Activated naive CD8-positive, alpha-beta T cell treated with anti-CD3 and anti-CD28 coated beads for 36 hours (primary cell): ENCODE measurements at places on chromosomes 2 and 18. TPM values are rescaled to one million over a fixed set of nuclear protein-coding genes. Genes with fewer than 3 reads are reported as not detected.

DNA sequence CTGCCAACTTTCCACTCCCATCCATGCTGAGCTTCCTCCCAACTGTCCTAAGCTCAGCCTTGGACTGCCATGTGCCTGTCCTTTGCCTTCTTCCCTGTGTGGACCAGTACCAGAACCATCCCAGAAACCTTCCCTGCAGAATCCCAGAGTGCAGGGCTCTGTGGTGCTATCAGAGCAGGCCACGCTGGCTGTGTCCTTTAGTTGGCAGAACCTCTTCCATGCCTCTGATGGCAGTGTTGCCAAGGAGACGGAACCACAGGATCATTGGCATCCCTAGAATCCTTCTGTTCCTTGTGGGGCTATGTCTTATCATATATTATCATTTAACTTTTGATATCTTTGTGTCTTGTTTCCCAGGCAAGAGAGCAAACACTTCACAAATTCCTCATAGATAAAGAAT, 73.0 kb upstream of the NOSTRIN start:
- peaks cover 9% of the 10 kb centered on the region for H3K4me1 ChIP-seq
- no peak overlapping the region for H3K27ac ChIP-seq
- DNase-seq = no peak
- H3K27me3 ChIP-seq = no peaks in the 10 kb centered on the region
- peaks cover 24% of the 10 kb centered on the region for H3K36me3 ChIP-seq

- H3K36me3 ChIP-seq = no peaks in the 10 kb centered on the region
- no peak overlapping the region for H3K4me3 ChIP-seq
- no peak overlapping the region for H3K27ac ChIP-seq
- DNase-seq = no peak
- H3K27me3 ChIP-seq = no peaks in the 10 kb centered on the region
Observed at GRCh38 chr2:13651684-13652131, 935.0 kb downstream of the TRIB2 start.

DNA sequence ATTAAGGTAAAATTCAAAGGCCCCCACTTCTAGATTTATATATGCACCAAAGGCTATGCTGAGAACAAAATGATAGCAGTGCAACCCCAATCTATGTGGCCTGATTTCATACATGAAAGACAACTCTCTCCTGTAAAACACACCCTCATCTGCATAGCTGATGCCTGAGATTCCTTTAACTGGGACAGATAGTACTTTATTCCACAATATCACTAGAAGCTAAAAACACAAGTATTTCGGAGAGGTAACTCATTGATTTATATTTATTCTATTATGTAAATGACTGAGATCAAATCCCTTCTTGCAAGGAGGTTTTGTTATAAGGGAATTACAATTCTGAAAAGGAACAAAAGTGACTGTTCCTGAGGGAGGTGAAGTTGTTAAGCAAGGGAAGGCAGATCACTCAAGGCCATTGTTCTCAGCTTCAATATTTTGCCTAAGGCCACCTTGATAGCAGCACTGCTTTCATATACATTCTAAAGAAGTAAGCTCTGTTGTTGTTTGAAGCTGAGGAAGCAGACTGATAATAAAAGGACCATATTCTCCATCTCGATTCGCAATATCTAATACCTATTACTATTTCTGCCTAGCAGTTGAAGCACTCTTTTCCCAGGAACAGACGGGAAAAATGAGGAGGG, 471.0 kb upstream of the CDH7 start:
- H3K27ac ChIP-seq = no peak overlapping the region
- H3K36me3 ChIP-seq = no peaks in the 10 kb centered on the region
- no peak for DNase-seq
- H3K27me3 ChIP-seq = no peaks in the 10 kb centered on the region
- H3K4me3 ChIP-seq = no peak overlapping the region

DNA sequence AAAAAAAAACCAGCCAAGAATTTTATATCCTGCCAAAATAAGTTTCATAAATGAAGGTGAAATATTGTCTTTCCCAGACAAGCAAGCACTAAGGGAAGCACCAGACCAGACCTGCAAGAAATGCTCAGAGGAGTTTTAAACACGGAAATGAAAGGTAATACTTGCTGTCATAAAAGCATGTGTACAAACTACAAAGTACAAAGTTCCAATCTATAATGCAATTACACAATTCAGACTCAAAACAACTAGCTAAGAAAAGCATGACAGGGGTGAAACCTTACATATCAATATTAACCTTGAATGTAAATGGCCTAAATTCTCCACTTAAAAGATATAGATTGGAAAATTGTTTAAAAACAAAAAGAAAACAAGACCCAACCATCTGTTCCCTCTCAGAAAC, 45.0 kb upstream of the ASXL3 start:
- no peak overlapping the region for H3K4me3 ChIP-seq
- no peaks in the 10 kb centered on the region for H3K4me1 ChIP-seq

- no peaks in the 10 kb centered on the region for H3K36me3 ChIP-seq
- no peaks in the 10 kb centered on the region for H3K27me3 ChIP-seq
- no peak for DNase-seq
- H3K27ac ChIP-seq = no peak overlapping the region
- H3K4me1 ChIP-seq = no peaks in the 10 kb centered on the region
Observed at GRCh38 chr2:44470151-44470550, 108.4 kb downstream of the CAMKMT start.

The PJVK gene
- 3.4 TPM for total RNA-seq

The EVX2 gene
- total RNA-seq = not detected
